ENCODE measurements at places on chromosomes 6 and 20.

- DNase-seq, result no peak
Observed at GRCh38 chr6:87897013-87897412, 150.6 kb upstream of the SPACA1 start.

DNA sequence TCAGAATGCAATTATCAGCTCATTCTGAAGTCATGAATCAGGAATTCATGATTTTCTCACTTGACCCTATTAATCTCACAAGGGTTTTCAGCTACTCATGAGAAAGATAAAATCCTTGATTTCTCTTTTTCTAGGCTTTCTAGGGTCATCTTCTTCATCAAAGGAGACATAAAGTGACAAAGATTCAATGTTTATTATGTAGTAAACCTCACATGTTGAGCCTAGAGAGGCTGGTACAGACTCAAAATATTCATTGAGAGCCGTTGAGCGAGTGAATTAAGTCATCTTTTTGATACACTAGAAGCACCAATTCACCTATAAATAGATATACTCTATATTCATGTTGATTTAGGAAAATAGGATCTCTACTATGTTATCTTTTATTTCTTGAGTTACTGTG lies 104.8 kb upstream of the TRAF3IP2 start:
- DNase-seq, result no peak

DNA sequence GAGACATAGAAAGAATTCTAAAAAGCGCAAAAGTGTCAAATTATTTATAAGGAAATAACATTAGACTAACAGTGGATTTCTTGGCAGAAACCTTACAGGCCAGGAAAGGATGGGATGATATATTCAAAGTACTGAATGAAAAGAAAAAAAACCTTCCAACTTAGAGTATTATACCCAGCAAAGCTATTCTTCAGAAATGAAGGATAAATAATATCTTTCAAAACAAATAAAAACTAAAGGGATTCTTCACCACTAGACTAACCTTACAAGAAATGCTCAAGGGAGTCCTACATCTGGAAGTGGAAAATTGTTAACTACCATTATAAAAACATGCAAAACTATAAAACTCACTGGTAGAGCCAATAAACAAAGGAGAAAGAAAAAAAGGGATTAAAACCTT lies 65.8 kb downstream of the SLC22A2 start:
- DNase-seq, result no peak

- no peak for DNase-seq
Observed at GRCh38 chr6:53857318-53858094, 62.7 kb downstream of the LRRC1 start.

DNA sequence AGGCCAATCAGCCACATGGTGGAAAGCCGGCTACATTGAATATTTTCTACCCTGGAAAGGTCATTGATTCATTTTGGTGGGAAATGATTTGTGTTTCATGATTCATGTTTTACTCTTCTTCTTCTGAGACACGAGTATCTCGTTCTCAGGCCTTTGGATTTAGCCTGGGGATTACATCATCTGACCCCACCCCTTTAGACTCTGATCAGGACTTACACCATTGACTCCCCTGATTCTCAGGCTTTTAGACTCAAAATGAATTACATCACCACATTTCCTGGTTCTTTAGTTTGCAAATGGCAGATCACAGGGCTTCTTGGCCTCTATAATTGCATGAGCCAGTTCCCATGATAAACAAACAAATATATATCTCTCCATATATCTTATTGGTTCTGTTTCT lies 228.8 kb downstream of the ADGRG6 start:
- DNase-seq, result no peak

DNA sequence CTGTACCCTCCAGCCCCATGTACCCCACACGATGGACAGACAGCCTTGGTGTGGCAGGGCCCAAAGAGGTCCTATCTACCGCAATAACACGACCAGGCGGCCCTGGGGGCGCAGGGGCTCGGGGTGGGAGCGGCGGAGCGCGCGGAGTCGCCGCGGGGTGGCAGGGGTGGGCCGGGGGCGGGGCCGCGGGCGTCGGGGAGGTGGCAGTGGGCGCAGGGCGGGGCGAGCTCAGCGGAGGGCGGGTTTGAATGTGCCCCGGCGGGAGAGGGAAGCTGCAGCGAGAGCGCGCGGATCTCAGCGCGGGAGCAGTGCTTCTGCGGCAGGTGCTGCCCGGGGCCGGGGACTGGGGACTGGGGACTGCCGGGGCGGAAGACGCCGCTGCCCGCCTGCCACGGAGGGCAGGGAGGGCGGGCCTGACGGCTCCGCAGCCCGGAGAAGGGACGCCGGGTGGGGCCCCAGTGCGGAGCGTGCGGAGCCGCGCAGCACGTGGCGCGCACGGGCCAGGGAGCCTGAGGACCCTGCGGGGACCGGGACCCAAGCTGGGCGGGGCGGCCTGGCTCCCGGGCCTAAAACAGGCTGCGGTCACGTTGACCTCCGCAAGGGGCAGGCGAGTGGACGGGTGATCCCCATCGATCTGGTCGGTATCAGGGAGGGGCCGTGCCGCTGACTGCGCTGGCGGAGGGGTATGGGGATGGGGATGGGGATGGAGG lies at the start of gene SLC29A1:
TSS of gene SLC29A1 (plus strand) at position 277 of the 710 bp plus-strand sequence. CDS start 3,719 bp downstream, outside the sequence.
- peak; percentile 69 for DNase-seq

- DNase-seq, result no peak
Observed at GRCh38 chr20:18527836-18528235, 20.1 kb downstream of the SEC23B start.

- DNase-seq, result no peak
Observed at GRCh38 chr20:24836661-24837299, 112.3 kb upstream of the CST7 start.

GRCh38 chr20:20130399-20130798 lies 78.1 kb downstream of the CFAP61 start:
- no peak for DNase-seq

DNA sequence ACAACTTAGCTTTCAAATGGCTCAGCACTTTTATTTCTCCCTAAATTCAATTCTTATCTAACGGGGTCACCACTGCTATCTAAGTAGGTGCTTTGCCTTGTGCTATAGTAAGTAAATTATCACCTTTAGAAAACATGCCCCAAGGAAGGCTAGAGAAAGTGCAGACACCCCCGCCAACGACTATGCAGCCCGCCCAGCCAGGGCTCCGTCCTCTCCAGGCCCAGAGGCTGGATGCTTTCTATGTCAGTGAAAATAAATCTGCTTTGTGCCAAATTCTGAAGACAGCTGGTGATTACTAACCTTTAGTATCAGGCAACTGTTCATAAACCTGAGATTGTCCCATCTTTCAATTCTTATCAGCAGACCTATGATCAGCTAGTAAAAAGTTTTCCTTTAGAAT lies 14.3 kb downstream of the KIAA0319 start:
- no peak for DNase-seq

DNA sequence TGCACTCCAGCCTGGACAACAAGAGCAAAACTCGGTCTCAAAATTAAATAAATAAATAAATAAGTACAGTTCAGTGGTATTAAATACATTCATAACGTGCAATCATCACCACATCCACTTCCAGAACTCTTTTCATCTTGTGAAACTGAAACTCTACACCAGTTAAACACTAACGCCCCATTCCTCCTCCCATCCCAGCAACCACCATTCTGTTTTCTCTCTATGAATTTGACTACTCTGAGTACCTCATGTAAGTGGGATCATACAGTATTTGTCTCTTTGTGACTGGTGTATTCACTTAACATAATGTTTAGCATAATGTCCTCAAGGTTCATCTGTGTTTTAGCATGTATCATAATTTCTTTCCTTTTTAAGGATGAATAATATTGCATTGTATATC lies 29.1 kb upstream of the SCML4 start:
- DNase-seq, result no peak

GRCh38 chr6:27806981-27807440 lies 105.2 kb downstream of the OR2B2 start:
- DNase-seq, result peak; percentile 24

- no peak for DNase-seq
Observed at GRCh38 chr20:6185268-6185667, 62.4 kb upstream of the FERMT1 start.

DNA sequence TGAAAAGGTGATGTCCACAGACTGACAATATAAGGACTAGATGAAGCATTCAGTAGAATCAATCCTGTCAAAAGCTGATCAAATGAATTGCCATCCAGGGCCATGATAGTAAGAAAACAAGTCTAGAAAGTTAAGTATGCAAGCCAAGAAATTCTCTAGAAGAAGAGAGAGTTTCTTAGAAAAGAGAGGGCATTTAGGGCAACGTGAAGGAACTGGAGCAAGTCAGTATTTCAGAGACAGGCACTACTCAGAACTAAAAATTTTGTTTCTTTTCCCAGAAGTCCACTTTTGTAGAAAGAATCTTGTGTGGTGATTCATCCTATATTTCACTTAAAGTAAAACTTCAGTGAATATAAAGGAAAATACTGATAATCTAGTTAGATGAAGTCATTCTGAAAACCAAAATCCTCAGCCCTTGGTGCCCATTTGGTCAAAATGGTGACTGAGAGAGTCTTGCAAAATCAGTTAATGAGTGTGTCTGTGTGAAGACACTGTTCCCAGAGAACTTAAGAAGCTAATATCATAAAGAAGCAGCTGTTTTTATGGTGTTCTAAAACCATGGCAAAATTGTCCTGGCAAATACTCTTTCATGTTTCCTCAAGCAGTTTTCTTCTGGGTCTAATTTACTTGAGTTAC lies 82.2 kb downstream of the COL19A1 start:
- DNase-seq, result no peak

DNA sequence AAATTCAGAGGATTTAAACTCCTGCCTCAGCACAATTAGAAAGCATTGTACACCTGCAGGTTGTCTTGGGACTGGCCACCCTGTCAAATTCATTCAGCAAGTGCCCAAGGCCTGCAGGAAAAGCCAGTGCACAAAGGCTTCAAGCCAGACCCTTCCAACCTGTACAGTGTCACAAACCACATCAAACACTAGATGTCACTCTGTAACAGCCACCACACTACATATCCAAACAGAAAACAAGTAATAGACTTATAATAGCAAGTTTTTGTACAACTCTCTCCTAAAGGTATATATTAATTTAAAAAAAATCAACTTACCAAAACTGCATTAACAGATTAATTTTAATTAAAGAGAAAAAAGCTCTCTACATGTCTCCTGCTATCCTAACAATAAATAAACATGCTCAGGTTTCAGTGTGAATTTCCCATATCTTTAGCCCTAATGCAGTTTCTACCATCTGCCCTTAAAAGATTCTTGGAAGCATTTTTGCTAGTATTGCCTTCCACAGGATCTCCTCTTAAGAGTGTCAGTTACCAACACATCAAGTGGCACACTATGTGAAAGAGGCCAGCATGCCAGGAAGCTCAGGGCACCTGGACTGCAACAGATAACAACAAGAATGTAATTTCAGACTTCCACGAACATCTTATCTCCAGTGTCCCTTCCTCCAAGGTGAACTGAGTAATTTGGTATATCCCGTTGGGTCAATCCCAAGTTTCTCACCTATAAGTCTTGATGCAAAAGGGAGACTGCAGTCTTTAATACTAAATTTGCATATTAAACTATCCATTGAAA lies 47.5 kb downstream of the RALGAPA2 start:
- no peak for DNase-seq

DNA sequence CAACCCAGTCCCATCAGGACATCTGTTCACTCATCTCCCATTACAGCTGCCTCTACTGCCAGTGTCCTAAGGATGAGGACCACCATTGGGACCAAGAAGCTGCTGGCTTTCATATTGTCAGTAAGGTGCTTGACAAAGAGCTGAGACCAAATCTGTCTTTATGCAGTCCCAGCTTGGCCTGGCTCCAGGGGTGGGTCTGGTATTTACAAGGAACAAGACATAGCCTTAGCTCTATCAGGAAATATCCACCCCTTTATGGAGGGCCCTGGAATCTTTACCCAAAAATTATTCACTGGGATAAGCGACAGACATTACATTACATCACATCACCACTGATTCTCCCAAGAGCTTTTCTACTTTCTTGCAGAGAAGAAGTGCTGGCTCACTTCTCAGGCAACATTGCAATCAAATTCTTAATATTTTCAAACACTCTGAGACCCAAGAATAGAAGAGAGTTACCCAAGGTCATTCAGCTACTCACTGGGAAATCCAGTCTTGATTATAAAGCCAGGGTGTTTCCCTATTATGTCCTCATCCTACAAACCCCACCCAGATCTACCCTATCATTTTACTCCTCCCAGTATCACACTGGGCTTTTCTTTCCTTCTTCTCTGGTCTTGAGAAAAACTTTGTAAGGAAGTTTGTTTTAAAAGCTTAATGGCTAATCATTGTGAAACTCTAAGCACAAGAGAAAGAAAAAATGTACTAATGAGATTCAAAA lies 11.5 kb upstream of the PI3 start:
- no peak for DNase-seq

- no peak for DNase-seq
Observed at GRCh38 chr6:145368075-145368474, 367.2 kb downstream of the EPM2A start.

Measured in stimulated activated CD4-positive, alpha-beta T cell treated with anti-CD3 and anti-CD28 coated beads, Interleukin-12 subunit alpha, Interleukin-12 subunit beta, amount 100 ng/mL, for 24 hours (primary cell).